Inflammatory macrophage treated with lipopolysaccharide for 4 hours (primary cell): ENCODE measurements at places on chromosomes 12 and 14.

GRCh38 chr12:71655907-71656306, 7.7 kb downstream of the ZFC3H1 start:
- no peak for DNase-seq

- no peak for DNase-seq
Observed at GRCh38 chr12:19140381-19141236, 11.1 kb downstream of the PLEKHA5 start.

DNA sequence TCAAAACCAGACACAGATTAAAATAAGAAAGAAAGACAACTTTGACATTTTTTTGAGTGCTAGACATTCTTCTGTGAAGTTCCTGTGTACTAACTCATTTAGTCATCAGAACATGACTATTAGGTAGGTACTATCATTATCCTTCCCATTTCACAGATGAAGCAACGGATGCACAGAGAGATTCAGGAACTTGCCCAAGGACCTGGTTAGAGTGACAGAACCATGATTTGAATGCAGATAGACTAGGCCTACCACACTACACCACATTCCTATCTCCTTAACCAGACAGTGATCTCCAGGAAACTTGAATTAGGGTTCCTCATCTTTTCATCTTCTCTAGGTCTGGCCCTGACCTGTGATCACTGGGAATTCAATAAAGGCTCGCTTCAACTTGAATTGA, 54.4 kb upstream of the MED13L start:
- DNase-seq, result peak; percentile 88

GRCh38 chr12:50224026-50224692, 57.0 kb upstream of the CERS5 start:
- no peak for DNase-seq

GRCh38 chr14:105047283-105048016, 17.8 kb downstream of the GPR132 start:
- no peak for DNase-seq

DNA sequence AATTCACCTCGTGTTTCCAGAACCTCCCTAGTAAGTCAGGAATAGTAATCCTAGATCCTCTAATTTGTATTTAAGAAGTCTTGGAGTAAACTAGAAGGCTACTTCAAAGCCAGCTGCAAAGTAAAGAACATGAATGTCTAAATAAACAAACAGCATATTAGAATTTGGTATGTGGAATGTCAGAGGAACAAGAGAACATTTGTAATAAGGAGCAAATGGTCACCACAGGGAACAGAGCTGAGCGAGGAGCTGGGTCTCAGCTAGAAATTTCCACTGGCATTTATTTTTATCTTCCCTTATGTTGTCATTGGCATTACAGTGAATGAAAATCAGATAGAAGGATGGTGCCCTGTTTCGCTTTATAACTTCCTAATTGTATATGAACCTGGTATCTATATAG, 50.2 kb downstream of the FRMD6 start:
- no peak for DNase-seq

- no peak for DNase-seq
Observed at GRCh38 chr14:62988967-62989366, 56.3 kb downstream of the KCNH5 start.

GRCh38 chr12:68048648-68049297, 59.5 kb downstream of the IFNG-AS1 start:
- no peak for DNase-seq

DNA sequence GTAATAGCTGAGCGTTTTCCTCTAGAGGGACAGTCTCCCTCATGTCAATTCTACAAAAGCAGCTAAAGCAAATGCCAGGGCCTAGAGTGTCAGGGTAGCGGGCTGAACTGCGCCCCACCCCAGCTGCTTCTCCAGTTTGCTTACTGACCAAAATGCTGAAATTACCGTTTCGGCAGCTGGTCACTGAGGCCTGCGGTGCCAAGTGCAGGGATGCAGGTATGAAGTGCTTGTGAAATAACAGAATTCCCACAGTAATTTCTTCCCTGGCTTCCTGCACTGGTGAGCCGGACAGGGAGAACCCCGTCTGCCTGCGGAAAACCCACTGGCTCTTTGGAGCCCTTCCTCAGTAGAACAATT, 19.1 kb downstream of the PSMC1 start:
- DNase-seq, result no peak

GRCh38 chr12:132740313-132740646, 21.4 kb downstream of the ANKLE2 start:
- no peak for DNase-seq

DNA sequence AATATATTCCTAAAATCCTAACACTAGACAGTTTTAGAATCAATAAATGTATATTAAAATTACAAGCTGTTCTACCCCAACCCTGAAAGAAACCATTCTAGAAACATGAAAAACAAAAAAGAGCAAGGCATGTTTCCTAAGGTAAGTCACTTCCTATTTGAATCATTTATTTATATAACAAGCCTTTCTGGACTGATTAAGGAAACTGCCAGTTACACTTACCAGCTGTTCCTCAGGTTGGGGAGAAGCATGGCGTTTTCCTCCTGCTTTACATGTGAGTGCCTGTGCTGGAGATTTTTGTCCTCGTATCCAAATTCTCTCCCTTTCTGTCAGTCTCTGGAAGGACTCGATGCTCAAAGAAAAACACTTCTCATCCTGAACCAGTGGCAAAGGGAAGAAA, 183.3 kb downstream of the EFCAB11 start:
- DNase-seq, result no peak

GRCh38 chr12:23495472-23495871, 454.0 kb downstream of the SOX5 start:
- DNase-seq, result no peak

- DNase-seq, result peak; percentile 84
Observed at GRCh38 chr12:12788675-12789368, 3.4 kb downstream of the APOLD1 start.

GRCh38 chr12:100265732-100266584, 921 bp downstream of the DEPDC4 start:
- DNase-seq, result no peak

GRCh38 chr14:99460793-99461192, 19.9 kb downstream of the SETD3 start:
- DNase-seq, result no peak

DNA sequence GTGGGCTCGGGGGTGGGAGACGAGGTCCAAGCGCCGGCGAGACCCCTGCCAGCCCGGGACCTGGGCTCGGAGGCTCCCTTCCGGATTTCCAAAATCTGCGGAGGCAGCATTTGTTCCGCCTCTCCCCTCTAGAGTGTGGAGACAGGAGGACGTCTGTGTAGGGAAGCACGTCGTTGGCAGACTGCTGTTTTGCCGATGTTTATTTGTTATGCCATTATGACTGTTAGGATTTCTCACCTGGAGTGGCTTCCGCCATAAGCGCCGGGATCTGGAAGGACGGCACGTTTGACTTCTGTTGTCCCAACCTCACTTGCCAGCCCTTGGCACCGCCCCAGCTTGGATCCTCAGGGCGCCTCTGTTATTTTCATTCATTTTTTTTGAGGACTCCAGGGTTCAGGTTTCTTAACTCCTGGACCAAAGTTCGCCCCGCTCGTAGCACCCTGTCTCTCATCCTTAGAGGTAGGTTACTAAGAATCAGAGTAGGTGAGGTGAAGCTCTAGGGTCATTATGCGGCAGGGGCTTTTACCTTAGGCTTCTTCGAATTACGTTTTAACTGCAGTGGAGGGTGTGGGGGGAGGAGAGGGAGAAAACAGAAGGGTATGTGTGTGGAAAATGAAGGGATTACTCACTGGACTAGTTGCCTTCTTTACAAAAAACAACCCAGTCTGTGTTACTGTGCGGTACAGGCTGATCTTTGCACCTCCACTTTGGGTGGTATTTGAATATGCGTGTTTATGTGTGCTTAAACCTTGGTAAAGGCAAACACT, 547 bp upstream of the PYGL start:
- DNase-seq, result no peak

DNA sequence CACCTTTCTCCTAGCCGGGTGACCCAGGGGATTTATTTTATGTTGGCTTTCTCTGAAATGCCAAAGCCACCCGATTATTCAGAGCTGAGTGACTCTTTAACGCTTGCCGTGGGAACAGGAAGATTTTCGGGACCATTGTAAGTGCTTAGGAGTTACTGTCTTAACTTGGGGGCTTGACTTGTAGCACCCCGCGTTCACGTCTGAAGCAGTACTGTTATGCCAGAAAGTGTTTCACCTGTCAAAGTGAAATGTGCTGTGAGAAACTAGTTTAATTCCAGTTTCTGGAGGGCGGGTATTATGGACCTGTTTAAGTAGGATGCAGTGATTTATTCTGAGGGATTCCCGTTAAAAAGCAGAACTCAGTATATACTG, 218 bp downstream of the LYSET start:
- DNase-seq, result peak; percentile 21

DNA sequence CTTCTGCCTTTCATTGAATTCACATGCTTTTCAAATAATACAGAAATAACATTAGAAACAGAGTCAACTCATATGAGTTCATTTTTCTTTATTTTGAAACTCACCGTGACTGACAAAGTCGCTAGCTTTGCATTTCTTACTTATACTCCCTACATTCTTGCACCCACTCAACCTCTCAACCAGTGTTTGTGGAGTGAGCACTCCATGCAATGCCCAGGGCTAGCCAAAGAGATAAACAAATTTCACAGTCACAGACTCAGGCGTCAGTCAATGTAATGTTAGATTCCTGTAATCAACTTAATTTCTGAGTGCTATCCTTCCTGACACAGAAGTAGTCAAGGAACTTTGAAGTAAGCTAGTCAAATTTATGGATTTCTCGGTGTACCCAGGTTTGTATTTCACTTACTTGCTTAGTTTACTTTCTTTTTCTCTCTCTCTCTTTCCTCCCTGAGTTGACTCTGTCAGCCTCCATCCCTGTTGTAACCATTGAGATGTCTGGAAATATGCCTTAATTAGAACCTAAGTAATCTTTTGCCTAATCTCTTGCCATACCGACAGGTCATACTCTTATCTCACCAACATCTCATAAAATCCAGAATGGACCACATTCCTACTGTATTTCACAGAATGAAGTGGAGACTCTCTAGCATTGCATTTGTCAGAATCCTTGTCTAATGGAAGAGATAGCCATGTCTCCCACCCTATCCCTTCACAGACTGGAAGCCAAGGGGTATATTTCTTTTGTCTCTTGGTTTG, 413.0 kb downstream of the AEBP2 start:
- DNase-seq, result no peak

GRCh38 chr14:30996892-30997659, 28.4 kb upstream of the AP4S1 start:
- DNase-seq, result no peak

DNA sequence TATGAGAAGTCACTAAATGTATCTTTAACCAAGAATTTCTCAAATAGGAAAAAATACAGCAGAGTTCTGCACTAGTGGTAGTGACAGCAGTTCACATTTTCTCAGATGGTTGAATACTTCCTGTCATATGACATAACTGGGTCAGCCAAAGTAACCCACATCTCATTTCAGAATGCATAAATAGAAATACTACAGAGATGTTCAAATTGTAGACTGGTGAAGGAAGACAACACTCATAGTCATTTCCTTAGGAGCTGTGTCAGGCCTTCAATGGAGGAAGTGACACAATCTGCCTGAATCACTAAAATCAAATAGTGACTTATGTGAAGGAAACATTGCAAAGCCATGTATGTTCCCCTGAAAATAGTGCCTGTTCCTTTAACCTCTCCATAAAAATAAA, 32.4 kb downstream of the FERMT2 start:
- DNase-seq, result peak; percentile 88

DNA sequence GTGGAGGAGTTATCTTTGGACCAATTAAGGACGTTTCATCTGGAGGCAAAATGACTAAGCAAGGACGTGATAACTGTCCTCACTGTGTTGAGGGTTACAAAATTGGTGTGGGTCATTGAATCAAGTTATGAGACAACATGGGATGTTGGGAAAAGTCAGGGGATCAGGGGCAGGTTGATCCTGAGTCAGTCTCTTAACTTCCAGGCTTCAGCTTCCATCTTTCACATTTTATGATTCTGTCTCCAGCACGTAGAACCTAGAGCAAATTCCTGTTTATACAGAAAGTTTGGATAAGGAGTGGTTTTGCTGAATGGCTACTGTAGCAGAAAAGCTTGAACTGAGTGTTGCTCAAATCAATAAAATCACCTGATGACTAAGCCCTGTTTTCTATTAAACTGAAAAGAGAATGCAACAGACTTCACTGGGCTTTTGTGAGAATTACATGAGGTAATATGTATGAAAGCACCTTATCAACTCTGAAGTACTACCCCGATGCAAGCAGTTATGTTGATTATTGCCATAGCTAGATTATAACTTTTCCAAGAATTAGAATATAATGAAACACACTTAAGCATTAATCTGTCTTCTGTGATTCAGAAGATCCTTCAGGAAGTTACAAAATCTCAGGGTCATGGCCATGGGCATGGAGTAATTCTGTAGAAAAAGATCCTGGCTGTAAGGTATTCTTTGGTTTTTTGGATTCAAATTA, 184.8 kb downstream of the ETV6 start:
- DNase-seq, result peak; percentile 88
